8988T (cell line): ENCODE measurements at places on chromosomes 2 and 18.

DNA sequence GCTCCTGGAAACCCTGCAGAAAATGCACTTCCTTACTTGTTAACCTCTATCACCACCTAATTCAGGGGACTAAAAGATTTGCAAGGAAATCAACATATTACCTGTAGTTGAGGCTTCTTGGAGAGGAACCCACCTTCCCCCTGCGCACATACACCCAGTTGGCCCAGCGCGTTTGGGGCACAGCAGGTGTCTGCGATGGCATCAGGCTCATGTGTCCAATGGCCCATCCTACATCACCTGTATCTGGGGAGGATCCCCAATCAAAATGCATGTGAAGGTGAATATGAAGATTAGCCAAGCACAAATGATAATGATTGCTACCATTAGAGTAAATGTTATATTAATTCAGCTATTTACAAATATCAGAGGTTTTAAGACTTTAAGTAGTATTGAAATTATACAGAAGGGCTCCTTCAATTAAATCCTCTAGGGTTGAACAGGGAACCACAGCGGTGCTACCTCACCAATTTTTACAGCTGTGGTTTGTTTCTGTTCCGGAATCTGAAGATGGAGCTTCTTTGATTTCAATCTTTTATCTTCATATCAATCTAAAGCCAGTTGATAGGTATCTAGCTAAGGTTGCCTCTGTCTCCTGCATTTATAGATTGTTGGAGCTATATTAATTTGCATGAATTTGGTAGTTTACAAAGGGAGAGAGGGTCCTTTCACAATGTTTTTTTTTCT, 486.0 kb downstream of the RNF144A start:
- no peak for DNase-seq

DNA sequence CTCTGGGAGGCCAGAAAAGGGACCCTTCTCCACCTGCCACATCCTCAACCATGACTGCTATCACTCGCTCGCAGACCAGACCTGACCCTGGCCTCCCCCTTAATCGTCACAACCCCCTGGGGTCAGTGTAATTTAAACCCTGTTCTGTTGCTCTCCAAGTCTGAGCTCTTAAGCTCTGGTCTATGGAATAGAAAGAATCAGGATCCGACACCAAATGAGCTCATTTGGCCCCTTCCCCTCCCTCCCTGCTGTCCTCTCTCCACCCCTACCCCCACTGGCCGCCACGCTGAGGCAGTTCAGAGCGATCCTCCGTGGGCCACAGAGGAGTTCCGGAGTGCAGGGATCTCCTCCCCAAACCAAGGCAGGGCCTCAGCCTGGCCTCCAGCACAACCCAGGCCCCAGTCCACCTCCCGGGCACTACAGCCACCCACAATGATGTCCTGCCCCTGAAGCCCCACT, 5.3 kb downstream of the DNMT3A start:
- DNase-seq, result no peak

DNA sequence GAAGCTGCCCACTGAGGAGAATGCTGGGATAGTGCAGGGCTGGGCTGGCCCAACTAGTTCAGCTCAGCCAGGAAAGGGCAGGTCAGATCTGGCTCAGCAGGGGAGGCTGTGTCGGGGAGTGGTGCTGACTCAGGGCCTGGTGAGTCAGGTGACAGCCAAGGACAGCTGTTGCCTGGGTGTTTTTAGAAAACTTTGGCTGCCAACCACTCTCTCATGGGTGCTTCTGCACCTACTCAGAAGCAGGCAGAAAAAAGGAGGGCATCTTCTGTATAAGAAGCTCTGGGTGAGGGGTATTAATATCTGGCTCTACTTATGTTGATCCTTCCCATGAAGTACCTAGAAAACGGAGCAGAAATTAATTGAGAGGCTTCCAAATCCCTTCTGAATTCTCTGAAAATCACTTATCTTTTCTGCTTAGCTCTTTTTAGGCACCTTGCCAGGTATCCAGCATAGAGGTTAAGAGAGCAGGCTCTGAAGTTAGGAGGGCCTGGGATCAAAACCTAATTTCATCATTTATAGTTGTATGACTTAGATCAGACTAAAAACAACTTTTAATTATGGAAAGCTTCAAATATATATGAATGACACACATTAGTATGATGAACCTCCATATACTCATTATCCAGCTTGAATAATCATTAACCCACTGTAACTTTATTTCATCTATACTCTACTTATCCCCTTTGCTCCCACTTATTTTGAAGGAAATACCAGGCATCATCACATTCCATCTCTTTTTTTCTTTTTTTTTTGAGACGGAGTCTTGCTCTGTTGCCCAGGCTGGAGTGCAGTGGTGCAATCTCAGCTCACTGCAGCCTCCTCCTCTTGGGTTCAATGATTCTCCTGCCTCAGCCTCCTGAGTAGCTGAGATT, 15.5 kb upstream of the RAB10 start:
- DNase-seq, result peak; percentile 71

GRCh38 chr2:197052356-197052755, 125.8 kb upstream of the PGAP1 start:
- DNase-seq, result no peak

DNA sequence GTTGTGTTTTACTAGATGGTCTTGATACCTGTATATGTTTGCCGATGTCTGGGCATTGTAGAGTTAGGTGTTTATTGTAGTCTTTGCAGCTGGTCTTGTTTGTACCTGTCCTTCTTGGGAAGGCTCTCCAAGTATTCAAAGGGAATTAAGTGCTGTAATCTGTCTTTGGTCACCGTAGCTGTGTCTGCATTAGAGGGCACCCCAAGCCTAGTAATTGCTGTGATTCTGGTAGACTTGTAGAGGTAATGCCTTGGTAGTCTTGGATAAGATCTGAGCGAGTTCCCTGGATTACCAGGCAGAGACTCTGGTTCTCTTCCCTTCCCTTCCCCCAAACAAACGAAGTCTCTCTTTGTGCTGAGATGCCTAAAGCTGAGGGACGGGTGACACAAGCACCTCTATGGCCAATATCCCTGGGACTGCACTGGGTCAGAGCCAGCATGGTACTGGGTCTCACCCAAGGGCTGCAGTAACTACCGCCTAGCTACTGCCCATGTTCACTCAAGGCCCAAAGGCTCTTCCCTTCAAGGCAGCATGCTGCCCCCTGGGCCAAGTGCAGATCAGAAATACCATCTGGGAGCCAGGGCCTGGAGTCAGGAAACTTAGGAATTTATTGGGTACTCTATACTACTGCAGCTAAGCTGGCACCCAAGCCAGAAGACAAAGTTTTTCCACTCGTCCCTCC, 27.1 kb downstream of the STPG4 start:
- DNase-seq, result no peak

DNA sequence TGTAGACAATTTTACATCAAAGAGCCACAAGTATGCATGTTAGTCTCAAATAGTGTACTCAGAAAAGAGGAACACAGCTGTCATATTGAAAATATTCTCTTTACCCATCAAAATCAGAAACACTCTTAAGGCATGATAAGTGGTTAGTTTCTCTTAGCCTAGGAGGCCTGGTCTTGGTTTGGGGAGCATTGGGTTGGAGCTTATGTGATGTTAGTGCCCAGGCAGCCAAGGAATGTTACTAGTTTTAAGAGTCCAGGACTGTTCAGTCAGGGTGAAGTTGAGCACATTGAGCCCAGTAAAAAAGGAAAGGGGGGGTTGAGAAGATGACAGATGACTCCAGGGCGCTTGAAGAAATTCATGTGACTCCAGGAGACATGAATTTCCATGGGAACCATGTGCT, 340.6 kb downstream of the HRH4 start:
- DNase-seq, result no peak

DNA sequence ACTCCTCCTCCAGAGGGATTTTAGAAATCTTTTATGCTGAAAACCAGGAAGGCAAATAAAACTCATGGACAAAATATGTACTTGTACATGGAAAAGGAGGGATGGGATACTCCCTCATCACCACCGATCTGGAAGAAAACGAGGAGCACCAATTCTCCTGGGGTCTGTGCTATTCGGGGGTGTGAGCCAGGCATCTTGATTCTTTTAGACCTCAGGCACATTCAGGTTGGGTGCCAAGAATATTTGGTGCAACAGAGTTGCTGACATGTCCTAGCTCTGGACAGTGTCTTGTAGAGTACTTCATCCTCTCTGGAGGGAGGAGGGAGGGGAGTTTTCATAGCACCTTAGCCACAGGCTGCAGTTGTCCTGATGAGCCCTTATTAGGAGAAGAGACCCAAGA, 163.0 kb downstream of the PRKCE start:
- no peak for DNase-seq

DNA sequence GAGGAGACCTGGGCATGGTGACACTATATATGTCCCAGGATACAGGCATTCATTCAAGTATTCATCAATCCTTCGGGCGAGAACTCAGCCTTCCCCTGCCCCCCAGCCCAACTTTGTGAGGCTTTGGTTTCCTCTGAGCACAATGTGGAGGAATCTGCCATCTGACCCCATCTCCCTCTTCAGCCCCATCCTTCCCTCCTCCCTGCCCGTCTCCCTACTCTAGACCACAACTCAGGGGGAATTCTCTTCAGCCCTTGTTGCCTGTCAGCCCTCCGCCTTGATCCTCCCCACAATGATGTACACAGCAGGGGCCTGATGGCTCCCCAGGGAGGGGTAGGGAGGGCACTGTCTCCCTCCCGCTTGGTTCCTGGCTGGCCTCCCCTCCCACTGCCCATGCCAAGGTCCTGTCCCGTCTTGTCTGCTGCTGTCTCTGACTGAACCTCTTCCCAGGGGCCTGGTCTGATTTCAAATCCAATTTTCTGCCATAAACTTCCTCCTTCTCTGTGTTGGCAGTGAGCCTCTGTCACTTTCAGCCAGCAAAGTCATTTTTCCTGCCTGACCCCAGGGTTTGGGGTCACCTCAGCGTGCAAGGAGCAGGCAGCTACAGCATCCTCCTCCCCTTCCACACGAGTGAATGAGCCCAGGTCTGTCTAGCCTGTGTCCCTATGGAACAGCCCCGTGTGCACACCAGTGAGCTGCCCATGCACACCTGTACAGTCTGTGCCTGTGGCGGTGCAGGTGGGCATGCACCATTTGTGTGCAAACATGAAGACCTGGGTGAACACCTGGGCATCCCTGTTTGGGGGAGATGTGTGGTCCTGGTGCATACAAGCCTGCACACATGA, 197.3 kb downstream of the CELF4 start:
- DNase-seq, result no peak

GRCh38 chr18:69763002-69763401, 184.7 kb downstream of the CD226 start:
- DNase-seq, result no peak

DNA sequence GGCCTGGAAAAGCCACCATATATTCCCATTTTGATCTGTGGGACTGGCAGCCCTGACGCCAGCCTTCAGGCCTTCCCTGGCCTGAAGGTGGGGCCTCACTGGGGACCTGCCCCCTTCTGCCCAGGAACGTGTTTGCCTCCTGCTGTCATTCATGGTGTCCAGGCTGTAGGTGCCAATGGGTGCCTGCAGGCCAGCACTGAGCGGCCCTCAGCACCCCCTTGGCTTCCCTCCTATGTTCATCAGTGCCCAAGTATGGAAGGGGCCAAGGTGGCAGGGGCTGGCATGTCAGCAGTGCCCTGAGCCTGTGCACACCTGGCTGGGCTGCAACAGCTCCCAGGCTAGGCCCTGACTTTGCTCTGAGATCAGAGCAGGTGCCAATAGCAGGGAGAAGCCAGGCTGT, 800.3 kb upstream of the RAB6C start:
- no peak for DNase-seq

GRCh38 chr2:122075381-122075780, 319.9 kb downstream of the TSN start:
- DNase-seq, result no peak

GRCh38 chr18:63603772-63604171, 16.6 kb downstream of the SERPINB13 start:
- no peak for DNase-seq

GRCh38 chr2:120389036-120389391, 43.1 kb downstream of the INHBB start:
- no peak for DNase-seq
